ENCODE measurements at places on chromosomes 3 and 15.

DNA sequence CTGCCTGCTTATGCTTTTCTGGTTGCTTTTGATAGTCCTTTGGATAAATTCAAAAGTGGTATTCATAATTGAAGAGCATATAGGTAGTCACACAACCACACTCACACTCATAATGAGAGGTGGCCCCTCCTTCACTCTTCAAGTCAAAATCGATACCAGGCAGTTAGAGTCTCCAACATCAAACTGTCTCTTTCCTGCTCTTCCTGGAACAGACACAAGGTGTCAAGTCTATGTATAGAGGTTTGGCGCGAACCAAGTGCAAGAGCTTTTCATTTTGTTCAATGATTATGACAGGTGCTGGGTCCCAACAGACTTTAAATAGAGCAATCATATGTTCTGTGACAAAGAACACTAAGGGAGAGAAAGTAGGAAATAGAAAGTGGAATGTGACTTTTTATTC lies 29.9 kb upstream of the RGMA start:
- no peak for DNase-seq

DNA sequence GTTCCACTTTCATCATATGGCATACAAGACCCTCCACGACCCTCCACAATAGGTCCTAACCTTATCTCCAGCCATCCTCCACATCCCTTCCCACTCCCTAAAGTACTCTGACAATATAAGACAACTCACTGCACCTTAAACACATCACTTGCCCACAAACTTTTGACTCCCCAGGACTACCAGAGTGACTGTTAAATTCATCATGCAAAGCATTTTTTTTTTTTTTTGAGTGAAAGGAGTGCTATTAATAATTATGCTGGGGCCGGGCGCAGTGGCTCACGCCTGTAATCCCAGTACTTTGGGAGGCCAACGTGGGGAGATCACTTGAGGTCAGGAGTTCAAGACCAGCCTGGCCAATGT lies 55.8 kb downstream of the OSBPL10 start:
- no peak for DNase-seq

DNA sequence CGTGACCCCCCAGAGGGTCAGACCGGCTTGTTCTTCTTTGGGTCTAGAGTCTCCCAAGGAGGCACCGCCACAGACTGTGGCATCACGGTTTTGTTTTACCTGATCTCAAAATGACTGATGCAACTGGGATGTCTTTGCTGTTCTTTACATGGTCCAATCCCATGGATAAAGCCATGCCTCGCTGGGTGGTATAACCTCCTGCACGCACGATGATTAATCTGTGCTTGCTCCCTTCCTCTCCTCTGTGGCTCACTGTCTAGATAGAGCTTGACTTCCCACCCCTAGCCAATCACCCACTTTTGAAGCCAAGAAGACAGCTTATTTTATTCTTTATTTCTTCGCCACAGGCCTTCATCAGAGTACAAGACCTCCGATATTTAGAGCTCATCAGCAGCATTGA lies 36.6 kb upstream of the RHO start:
- no peak for DNase-seq

GRCh38 chr15:68384451-68385239 lies 47.3 kb downstream of the ITGA11 start:
- DNase-seq, result no peak

DNA sequence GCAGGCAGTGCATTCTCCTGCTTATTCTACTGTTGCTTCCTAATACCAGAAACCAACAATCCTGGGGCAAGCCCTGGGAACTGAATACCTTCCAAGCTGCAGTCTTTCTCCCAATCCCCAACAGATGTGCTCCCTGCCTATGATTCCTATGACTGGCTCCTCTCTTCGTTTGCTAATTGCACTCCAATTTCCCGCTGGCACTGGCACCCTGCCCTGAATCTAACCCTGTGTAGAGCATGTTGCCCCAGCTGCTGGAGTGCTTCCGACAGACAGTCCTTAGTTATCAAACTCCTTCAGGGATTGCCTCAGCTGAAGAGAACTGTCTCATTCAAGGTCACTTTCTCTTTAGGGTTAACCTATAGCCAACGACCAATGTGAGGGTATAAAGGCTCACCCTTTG lies 214.1 kb downstream of the NECTIN3 start:
- no peak for DNase-seq

- DNase-seq, result no peak
Measured at GRCh38 chr3:57726397-57726796, 29.7 kb upstream of the SLMAP start.

DNA sequence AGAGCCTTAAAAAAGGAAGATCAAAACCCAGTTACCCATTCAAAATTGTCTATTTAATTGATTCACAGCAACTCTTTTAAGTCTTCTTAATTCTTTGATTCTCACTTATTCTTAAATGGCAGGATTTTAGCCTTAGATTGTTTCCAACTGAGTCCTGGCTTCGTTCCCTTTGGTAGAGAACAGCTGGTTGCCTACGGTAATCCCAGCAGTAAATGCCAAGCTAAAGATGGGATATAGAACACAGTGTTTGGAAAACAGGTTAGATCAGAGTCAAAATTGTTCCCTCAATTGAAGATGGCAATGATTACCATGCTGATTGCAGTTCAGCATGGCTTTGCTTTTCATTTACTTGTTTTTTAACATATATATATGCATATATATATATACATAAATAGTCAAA lies 300.9 kb downstream of the PYDC2 start:
- no peak for DNase-seq

DNA sequence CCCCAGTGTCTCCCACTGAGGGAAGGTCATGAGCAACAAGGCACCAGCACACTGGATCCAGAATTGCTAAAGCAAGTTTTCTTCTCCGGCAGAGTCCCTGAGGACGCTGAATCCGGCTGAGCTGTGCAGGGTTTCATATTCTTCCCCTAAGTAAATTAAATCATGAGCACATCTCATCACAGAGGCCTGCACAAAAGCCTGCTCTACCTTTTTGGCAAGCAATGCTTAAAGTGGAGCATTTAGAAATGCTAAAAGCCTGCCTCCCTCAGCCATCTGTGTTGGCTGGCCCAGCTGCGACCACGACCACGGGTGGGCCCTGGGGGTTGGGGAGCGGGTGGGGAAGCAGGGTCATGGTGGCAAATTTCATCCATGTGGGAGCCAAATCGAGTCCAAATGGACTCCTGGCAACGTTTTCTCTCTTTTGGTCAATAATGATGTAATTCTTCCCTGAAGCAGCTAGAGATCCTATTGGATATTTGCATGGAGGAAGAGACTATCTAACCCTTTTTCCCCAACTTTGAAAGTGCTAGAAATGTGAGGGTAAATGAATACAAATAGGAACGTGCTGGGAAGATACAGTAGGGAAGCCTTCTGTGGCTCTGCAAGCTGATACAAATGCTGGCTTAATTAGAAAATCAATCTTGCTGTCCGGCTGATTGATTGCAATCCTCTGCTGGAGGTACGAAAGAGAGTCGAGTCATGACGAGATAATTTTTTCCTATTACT lies 532.8 kb upstream of the TBL1XR1 start:
- DNase-seq, result no peak

DNA sequence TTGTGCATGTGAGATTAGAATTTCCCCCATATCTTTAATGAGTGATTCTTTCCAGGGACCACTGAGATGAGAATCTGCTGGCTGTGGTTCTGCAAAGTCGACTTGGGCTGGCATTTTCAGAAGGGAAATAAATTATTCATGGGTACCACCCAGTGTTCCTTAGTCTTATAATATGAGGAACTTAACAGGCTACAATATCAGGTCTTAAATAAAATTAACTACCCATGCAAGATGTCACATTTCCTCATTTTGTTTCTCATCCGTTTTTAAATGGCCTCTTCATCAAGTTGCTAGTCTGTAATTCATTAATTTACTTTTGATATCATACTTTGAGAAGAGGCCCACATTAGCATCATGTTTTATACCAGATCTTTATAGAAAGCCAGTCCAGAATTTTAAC lies 58.3 kb upstream of the SKOR1 start:
- DNase-seq, result no peak

GRCh38 chr3:852033-852432 lies 240.8 kb upstream of the CNTN6 start:
- no peak for DNase-seq

DNA sequence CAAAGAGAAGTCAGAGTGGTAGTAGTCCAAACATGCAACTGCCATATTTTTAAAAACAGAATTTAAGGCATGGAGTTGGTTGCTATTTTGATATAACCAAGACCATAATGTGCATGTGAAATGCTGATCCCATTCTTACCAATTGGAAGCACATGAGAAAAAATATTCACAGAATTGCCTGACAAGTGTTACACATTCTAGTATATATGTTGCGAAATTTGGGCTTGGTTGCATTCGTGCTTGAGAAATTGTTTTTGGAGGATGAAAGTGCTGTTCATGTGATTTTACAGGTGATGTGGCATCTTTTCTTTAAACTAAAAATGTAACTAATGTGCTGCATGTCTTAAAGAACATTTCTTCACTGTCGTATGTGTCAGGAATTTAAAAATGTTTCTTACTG lies 199.7 kb downstream of the CHL1 start:
- no peak for DNase-seq

DNA sequence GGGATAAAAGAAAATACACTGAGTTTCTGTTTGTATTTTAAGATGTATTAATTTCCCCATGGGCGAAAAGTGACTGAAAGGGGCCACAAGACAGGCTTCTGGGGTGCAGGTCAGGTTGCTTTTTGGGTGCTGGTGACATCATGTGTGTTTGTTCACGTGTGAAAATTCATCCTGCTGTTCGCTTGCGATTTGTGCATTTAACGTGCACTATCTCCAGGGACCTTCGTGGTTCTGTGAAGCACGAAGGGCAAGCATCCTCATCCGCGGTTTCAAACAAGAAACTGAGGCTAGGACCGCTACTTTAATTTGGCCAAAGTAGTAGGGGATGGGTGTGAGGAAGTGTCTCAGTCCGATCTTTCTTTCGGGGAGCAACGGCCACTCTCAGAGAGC lies 1.6 kb upstream of the SMAD6 start:
- DNase-seq, result no peak

All from NCI-H1417 treated with DMSO at 0.1 percent for 48 hours (cell line).